ENCODE measurements at places on chromosomes 12 and 14. TPM values are rescaled to one million over a fixed set of nuclear protein-coding genes. Genes with fewer than 3 reads are reported as not detected.

GRCh38 chr12:113474635-113475436 is 3.2 kb upstream of the LHX5 start:
- DNase-seq: no peak

SERPINA10 gene
- polyA plus RNA-seq: not detected

- DNase-seq: no peak
These were observed 25.6 kb upstream of the CHPT1 start for GRCh38 chr12:101671833-101672232.

GRCh38 chr12:66692986-66693385 is 14.1 kb upstream of the GRIP1 start:
- DNase-seq: no peak

ASCL1 gene
- polyA plus RNA-seq: not detected

C3AR1 gene
- 15.5 TPM for polyA plus RNA-seq

CLEC2B gene
- 72.9 TPM for polyA plus RNA-seq

DNA sequence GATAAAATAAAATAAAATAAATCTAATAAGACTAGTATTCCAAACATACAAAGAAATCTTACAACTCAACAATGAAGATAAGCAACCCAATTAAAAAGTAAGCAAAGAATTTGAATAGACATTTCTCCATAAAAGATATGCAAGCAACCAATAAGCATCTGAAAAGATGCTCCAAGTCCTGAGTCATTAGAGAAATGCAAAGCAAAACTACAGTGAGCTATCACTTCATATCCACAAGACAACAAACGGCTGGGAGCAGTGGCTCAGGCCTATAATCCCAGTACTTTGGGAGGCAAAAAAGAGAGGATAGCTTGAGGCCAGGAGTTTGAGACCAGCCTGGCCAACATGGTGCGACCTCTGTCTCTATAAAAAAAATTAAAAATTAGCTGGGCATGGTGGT is 26.8 kb downstream of the ZFYVE1 start:
- DNase-seq: no peak

GZMB gene
- polyA plus RNA-seq: 78.6 TPM

DNA sequence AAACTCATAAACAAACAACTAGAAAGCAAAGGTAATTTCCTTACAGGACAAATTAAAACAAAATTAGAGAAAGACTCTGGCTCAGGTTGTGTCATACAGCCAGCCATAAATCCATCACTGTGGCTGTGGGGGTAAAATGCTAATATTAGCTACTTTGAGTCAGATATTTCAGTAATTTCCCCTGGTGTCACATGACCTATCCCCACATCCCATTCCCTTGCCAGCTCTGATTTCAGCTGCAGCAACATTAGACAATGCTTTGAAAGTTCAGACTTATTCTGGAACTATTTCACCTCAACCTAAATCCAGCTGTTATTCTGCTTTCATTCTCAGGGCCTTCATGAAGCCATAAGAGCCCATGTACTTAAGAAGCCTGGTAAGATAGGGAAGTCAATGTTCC is 55.3 kb downstream of the RPL10L start:
- DNase-seq: no peak

ADAM21 gene
- polyA plus RNA-seq: 0.12 TPM

GRCh38 chr12:68011882-68012207 is 22.6 kb downstream of the IFNG-AS1 start:
- DNase-seq: no peak

ACTR6 gene
- polyA plus RNA-seq: 41.8 TPM
